ENCODE measurements at places on chromosomes 7 and 10.
A peak's percentile ranks its signal among the peaks of the same experiment; 100 is the strongest.

DNA sequence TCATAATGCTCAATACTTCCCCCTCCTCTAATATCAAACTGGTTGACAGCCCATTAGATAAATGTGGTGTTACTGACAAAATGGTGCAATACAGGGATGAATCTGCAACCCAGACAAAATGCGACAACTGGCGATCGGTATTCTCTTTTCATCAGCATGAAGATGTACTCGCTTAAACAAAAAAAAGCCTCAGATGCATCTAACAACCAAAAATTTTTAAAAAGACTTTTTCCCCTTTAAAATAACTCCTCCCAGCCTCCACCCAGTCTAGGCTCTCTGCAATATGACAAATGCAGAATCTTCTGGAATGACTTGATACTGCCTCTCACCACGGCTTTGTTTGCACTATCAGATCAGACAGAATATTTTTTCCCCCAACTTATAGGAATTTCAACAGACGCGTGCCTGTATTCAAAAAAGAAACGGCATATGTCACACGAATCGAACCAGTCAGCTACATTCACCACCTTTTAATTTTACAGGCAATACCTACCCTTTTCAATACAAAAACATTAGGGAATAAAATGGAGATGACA lies 1.2 kb downstream of the YWHAG start:
- DNase-seq: no peak

DNA sequence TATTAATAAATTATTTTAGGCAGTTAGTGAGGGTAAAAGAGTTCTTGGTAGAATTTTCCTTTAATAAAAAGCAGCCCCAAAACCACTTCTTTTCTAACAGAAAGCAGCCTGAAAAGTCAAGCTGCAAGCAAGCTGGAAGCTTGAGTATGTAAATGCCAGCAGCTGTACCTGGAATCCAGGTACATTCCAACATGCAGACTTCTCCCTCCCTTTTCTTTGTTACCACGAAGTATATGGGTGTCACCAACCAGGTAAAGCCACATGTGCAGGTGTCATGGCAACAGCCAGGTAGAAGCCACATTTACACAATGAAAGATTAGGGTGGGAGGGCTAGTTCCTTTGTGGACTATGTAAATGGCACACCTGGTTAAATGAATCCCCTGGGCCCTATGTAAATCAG lies 114.6 kb downstream of the EPC1 start:
- no peak for DNase-seq

DNA sequence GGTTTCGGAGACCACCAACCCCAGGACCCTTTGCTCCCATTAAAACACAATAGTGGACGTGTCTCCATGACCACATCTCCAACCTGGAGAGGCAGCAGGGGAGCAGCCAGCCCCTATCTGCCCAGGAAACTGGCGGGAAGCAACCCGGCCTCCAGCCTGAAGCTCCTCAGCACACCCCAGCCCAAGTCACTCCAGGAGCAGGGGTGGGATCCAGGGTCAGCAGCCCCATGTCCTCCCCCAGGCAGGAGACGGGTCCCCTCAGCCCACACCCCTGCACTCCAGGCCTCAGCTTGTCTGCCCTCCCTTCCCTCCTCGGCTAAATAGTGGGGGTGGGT lies 601 bp downstream of the ADAM8 start:
- no peak for DNase-seq

GRCh38 chr7:100173806-100174495 lies 3.2 kb downstream of the GPC2 start:
- no peak for DNase-seq

GRCh38 chr10:43816351-43817321 lies 168.0 kb upstream of the ZNF32 start:
- peak; percentile 58 for DNase-seq

DNA sequence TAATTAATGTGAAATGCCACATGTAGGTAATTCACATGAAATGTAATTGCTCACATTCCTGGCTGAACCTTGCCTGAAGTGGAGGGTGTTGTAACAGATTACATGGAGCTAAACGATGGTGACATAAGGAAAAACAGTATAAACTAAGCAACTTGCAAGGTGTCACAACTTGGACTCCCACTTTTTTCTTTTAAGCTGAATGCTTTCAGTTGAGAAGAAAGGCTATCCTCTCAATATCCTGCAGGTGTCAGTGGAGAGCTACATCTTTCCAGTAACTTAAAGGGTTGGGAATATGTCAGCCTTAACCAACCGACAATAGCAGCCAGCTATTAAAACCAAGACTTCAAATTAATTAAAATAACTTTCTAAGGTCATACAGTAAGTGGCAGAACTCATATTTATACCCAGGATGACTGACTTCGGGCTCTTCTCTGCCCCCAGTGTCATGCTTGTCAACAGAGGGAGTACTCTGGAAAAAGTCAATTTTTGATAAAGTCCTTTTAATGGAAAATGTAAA lies 33.7 kb downstream of the NRBF2 start:
- DNase-seq: no peak

GRCh38 chr7:69738396-69738951 lies 140.2 kb downstream of the AUTS2 start:
- no peak for DNase-seq

DNA sequence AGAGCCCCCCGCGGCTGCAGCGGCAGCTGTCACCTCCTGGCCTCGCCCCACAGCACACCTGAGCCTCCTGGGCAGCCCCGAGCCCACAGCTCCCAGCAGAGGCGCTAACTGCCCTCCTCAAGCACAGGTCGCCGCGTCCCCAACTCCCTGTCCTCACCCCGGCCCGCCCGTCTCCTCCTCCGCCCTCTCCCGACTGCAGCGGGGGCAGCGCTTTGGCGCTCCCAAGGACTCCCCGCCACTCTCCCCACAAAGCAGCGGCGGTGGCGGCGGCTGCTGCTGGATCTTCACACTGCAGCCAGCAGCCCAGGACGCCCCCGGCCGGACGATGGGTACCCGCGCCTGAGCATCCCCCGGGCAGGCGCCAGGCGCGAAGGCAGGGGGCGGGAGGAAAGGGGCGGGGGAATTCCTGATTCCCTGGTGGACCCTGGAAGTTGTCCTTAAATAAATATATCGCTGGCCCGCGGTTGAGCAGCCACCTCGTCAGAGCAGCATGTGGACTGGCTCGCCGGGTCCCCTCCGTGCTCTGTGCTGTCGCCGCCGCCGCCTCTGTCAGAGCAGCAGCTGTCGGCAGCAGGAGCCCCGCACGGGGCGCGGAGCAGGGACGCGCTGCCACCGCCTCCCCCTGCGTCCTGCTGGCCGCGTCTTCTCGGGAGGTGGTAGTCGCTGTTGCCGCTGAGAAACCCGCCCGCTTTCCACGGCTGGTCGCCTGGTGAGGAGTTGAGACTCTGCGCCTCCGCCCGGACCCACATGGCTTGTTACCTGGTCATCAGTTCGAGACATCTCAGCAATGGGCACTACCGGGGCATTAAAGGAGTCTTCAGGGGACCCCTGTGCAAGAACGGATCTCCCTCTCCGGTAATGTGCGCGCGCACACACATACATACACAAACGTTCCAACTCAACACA lies at the start of gene ZNF804B:
ZNF804B (plus strand) TSS at position 471 of the 906 bp plus-strand sequence; CDS start at position 748, 277 bp downstream.
- no peak for DNase-seq

- no peak for DNase-seq
These were observed 65.0 kb upstream of the CFAP46 start for GRCh38 chr10:133007360-133007858.

DNA sequence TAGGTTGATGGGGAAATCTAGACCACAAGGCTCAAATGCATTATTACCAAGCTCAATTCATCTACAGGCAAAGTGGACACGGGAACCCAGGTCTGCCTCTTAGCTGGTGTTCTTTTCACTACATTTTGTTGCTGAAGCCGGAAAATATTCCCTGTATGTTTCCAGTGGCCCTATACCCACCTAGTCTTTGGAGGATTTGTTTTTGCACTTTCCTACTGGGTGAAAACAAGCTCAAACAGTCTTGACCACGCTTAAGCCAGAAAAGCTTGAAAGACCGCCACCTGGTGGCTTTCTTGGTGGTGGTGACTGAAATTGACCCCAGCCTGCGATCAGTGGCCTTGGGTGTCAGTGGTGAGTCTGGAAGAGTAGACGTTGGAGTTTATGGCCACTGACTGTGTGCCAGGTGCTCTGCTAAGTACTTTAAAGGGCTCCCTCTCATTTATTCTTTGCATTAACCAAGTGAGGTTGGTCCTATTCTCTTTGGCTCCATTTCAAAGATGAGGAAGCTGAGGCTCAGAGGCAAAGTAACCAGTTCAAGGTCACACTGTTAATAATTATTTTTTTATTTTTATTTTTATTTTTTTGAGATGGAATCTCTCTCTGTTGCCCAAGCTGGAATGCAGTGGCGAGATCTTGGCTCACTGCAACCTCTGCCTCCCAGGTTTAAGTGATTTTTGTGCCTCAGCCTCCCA lies 11.1 kb upstream of the CRTAC1 start:
- DNase-seq: no peak

DNA sequence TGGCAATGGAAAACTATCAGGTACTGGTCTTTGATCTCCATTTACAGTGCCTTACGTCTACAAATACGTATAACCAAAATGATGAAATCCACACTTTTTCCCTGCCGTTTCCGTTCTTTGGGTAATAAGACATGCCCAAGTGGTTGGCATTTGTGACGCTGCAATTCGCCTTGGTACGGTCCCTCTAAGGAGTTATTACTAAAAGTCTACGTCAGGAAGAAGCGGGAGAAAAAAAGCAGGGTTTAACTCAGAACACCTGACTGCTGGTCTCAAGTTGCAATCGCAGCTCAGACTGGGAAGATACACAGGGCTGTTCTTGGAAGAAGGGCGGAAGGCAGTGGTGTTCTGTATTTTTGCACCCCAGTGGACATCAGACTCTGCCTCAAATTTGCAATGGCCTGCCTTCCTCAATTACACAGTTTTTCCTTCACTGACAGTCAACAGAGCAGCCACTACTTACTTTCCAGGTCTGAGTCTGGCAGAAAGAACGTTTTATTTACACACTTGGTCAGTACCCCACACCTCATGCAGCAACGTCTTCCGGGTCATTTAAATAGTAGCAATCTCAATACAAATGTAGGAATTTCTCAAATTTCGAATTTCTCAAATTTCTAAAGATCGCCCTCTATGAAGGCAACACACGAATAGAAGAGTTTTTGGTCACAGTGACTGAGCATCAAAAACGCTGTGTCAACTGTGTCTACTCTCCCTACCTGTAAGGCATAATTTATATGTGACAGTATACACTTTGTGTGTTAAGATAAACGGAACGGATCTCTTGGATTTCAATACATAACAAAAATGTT lies 2.1 kb downstream of the BAIAP2L1 start:
- no peak for DNase-seq

GRCh38 chr7:73623798-73624668 lies at the start of gene MLXIPL:
MLXIPL (minus strand) TSS chr7:73624522; CDS start chr7:73624492, 30 bp downstream.
- peak; percentile 29 for DNase-seq

DNA sequence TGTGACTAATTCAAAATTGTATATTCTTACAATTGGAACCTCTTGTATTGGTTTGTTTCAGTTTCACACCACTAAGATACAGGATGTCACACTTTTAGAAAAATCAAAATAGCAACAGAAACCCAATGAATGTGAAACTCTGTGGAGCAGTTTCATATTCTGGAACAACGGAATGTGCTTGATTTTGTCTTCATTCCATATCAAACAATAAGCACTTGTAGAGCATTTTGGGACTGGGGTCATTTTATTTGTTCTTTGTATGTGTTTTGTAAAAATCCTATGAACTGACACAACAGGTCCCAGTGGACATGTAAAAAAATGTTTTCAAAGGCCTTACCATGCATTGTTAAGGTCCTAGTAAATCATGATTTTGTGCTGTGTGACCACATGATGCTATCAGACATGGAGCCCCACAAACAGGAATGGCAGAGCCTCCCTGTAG lies 123.1 kb downstream of the DKK1 start:
- no peak for DNase-seq

DNA sequence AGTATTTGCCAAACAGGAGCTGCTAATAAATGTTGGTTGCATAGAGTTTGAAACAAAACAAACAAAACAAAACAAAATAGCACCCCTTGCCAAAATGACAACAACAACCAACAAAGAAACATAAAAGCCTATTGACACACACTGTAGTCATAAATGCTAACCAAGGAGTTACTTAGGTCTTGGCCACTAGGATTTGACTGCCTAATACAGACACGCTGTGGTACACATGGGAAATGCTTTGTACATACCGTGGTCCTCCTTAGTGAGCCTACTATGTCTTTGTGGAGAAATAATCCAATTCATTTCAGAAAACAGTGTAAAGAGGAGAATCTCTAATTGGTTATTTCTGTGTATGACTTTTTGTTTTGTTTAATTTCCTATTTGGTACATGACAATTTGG lies 53.2 kb upstream of the MTPN start:
- DNase-seq: no peak

- DNase-seq: peak; percentile 75
These were observed at the start of gene ELAPOR2 for GRCh38 chr7:87059525-87060287. ELAPOR2 (minus strand) TSS chr7:87059654; CDS start chr7:87059513, 141 bp downstream.

DNA sequence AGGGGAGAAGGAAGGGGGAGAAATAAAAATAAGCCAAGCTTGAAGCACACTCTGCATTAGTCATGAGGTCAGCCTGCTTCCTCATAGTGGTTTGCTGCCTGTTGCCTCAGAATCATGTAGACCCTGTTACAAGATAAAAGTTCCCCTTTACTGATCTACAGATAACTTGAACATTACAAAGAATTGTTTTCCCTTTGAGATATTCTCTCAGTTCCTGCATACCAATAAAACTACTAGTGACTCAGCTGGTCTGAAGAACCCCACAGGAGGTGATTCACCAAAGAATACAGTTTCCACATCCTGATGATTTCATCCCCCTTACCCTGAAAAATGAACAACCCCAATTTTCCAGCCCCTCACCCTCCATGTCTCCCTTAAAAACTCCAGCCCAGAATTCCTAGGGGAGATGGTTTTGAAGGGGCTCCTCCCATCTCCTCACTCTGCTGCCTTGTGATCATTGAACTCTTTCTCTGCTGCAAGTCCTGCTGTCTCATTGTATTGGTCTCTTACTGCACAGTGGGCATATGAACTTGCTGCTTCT lies 31.5 kb upstream of the NRP1 start:
- peak; percentile 2 for DNase-seq

DNA sequence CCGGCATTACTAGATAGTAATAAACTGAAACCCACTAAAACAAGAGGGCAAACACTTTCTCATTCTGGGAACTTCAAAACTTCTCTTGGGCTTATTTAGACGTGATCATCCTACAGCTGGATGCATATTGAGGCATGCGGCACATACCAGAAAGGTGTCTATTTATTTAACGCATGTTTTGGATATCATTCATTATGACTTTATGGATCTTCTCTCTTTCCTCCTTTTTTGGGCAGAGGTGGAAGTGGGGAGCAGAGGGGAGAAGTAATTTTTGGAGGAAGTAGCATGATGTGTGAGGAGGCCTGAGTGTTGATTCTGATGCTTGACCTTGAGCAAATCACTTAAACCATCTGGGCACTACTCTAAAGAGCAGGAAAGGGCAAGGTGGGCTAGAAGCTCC lies 270.6 kb downstream of the TRIL start:
- no peak for DNase-seq

GRCh38 chr10:69884686-69885085 lies 83.0 kb downstream of the COL13A1 start:
- DNase-seq: no peak

- no peak for DNase-seq
These were observed 18.8 kb downstream of the NT5C3A start for GRCh38 chr7:33043501-33044400.

Data from stimulated activated naive CD4-positive, alpha-beta T cell treated with Interleukin-2 at 50 U/mL for 16 hours (primary cell).